ENCODE measurements at places on chromosomes 16 and 17.

GRCh38 chr16:82031116-82032084 is 3.7 kb upstream of the HSD17B2 start:
- DNase-seq: peak; percentile 65

- DNase-seq: peak; percentile 62
Observed at GRCh38 chr17:57086069-57086930, 1.3 kb downstream of the AKAP1 start.

DNA sequence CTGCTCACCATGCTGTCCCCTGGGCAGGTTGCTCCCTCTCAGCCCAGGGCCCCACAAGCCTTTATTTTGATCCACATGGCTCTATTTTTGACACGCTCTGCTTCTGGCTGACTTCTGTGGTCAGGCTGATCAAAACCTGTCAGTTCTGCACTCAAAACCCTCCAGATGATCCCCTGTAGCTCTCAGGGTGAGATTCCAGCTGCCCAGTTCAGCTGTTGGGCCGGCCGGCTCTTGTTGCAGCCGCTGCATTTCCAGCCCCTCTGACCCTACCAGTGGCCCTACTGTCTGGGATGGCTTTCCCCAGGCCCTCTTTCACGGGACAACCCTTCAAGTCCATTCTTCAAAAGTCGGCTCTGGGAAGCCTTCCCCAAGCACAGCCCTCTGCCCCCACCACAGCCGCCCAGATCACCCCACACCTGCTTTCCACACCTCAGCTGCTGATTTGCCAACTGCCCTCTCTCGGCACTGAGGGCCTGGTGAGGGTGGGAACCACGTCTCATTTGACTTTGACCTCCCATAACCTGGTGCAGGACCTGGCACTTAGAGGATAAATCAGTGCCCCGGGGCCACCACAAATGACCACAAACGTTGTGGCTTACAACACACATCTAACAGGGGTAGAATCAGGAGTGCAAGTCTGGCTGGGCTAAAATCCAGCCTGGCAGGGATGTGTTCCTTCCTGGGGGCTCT is 16.3 kb upstream of the CACNG4 start:
- no peak for DNase-seq

DNA sequence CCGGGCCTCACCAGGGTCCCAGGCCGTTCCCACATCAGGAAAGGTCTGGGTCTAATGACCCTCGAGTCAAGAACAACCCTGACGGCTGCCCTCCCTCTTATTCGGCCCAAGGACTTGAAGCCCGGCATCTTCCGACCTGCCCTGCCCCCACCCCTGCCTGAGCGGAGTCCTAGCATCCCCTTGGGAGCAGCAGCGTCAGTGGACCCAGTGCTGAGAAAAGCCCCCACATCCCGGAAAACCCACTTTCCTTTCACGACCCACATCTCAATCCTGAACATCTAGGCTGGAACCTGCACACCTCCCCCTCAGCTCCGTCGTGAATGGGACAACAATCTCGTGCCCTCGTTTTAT is 769 bp downstream of the TMEM88 start:
- DNase-seq: no peak

DNA sequence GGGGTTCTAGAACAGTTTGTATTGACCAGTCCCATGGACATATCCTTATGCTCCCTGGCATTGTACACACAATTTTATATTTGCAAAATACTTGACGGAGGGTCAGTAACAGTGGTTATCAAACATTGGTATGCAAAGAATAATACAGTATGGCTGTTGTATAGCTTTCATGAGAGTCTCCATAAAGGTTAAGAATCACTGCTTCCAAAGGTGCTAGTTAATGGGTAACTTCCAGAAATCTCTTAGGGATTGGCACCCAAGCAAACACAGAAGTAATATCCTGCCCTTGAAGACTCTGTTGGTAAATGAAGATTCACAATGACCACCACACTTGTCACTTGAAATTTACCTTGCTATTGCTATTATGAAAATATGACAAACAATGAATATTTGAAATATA is 239.2 kb downstream of the ZFHX3 start:
- no peak for DNase-seq

DNA sequence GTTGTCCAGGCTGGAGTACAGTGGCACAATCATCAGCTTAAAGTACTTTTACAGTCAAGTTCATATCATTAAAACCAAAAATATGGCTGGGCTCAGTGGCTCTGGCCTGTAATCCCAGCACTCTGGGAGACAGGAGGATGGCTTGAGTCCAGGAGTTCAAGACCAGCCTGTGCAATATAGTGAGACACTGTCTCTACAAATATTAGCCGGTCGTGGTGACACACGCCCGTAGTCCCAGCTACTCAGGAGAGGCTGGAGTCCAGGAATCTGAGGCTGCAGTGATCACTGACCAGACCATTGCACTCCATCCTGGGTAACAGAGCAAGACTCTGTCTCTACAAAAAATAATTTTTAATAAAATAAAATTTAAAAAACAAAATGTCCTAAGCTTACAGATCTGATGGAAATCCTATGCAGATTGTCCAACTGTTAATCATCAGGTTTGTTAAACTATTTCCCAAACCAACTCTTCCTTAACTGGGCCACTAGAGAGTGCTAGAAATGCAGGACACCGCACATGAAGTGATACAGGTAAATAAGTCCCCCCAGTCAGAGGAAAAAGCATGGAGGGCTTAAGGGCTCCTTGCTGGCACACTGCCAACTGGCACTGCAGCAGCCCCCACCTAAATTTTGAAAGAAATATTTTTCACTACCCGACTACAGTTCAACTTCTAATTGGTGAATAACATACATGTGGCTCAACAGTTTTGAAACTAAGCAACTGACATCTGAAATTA is 2.8 kb downstream of the USP22 start:
- DNase-seq: peak; percentile 71

DNA sequence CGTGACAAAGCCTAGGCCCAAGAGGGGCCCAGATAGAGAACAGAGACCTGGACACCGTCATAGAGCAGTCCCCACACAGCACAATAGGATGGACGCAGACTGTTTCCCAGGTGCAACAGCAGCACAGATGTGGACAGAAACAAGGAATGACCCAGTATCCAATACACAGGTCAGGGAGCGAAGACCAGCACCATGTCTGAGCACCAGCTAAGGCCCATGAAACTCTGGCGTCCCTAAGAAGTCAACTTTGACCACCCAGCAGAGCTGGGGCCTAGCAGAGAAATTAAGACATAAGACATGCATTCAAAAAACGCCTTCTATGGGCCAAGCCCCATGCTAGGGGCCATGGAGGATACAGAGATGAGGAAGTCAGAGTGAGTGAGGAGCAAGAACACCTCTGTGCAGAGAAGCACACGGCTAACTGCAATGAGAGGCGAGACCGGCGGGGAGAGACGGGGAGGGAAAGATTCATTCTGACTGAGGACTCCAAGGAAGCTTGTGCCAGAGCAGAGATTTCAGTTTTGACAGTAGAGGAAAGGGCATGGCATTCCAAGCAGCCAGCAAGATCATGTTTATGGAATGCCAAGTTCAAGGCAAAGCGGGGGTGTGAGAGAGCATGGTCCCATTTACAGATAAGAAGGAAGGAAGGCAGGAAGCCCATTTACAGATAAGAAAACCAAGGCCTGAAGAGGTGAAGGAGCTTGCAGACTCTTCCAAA is 50.8 kb downstream of the PITPNM3 start:
- no peak for DNase-seq

DNA sequence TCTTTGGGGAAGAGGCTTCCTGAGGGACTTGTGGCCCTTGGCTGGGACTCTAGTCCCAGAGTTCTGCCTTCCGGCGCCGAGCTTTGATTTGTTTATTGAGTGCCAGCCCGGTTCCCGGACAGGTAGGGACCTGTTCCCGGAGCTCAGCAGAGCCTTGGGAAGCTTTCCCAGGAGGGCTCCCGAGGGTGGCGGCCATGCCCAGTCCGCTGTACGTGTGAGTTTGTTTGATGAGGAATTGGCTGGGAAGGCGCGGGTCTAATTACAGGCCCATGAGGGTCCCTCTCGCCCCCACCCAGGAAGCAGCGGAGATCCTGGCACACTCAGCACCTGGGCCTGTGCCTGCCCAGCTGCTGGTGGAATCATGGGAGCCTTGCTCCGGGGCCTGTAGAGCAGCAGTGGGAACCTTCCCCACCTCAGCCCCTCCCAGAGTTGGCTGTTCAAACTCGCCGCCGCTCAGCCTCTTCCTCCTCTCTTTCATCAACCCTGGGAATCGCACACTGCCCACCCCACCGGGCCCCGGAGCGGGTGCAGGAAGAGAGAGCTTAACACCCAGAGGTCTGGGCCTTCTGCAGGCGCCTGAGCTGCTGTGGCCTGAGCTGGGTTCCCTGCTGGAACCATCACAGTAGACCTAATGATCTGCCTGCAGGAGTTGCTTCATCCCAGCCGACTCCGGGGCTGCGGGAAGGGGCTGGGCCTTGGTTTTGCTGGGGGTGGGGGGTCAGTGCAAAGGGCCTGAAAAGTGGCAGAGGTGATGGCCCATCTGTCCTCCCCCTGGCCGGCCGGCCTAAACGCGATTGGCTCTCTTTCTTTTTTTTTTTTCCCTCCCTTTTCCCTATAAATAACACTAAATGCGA is 313.7 kb downstream of the SEC14L1 start:
- DNase-seq: peak; percentile 77

- DNase-seq: no peak
Observed at GRCh38 chr16:89764711-89765201, 43.4 kb downstream of the ZNF276 start.

DNA sequence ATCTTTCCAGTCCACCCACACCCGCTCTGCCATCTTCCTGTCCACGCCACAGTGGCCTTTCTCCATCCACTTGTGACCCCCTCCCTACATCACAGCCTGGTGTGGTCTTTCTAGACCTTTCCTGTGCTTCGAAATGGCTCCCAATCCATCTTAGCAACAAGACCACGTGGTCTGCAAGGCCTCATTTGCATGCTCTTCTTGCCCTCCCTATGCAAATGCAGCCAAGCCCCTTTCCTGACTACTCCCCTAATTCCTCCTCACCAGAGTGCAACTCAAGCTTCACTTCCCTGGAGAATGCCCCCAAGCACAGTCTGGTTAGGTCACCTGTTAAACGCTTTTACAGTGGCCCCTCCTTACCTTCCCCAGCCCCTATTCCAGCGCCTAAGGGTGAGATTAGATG is 6.1 kb downstream of the PPP1R9B start:
- DNase-seq: no peak

- no peak for DNase-seq
Observed at GRCh38 chr16:73321853-73322252, 273.9 kb upstream of the ZFHX3 start.

- peak; percentile 41 for DNase-seq
Observed at GRCh38 chr17:44522883-44523671, 19.9 kb upstream of the GPATCH8 start.

- peak; percentile 60 for DNase-seq
Observed at GRCh38 chr16:70694088-70694867, 8.4 kb upstream of the MTSS2 start.

DNA sequence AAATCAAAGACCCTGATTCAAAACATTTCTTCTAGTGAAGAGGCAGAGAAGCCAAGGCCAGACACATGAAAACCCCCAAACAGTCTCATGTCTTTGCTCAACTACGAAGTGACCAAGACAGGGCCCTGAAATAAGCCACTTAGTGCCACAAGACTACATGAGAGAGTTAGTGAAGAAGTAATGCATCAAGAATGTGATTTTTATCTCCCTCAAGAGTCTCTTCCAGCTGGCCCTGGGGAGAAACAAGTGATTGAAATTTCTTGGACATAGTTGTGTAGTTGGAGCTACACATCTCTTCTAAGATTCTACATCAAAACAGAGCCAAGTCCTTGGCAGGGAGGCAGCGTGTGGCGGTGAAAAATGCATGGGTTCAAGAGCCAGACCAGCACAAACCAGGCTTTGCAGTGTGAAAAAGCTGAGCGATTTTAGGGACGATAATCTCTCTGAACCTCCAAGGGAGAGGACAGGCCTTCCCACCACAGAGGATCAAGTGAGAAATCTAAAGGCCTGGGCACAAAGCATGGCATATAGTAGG is 30.6 kb downstream of the LYRM1 start:
- no peak for DNase-seq

- DNase-seq: no peak
Observed at GRCh38 chr16:19808061-19808641, 76.5 kb downstream of the GPRC5B start.

All from mammary epithelial cell (primary cell).